ENCODE measurements at places on chromosomes 1 and 21.

- DNase-seq, result no peak
Observed at GRCh38 chr1:14262637-14263036, 335.8 kb upstream of the KAZN start.

- DNase-seq, result no peak
Observed at GRCh38 chr1:205636732-205637131, 4.9 kb upstream of the ELK4 start.

GRCh38 chr1:64915381-64916274 is 50.7 kb downstream of the JAK1 start:
- no peak for DNase-seq

GRCh38 chr1:58999676-59000075 is 215.8 kb upstream of the JUN start:
- DNase-seq, result no peak

DNA sequence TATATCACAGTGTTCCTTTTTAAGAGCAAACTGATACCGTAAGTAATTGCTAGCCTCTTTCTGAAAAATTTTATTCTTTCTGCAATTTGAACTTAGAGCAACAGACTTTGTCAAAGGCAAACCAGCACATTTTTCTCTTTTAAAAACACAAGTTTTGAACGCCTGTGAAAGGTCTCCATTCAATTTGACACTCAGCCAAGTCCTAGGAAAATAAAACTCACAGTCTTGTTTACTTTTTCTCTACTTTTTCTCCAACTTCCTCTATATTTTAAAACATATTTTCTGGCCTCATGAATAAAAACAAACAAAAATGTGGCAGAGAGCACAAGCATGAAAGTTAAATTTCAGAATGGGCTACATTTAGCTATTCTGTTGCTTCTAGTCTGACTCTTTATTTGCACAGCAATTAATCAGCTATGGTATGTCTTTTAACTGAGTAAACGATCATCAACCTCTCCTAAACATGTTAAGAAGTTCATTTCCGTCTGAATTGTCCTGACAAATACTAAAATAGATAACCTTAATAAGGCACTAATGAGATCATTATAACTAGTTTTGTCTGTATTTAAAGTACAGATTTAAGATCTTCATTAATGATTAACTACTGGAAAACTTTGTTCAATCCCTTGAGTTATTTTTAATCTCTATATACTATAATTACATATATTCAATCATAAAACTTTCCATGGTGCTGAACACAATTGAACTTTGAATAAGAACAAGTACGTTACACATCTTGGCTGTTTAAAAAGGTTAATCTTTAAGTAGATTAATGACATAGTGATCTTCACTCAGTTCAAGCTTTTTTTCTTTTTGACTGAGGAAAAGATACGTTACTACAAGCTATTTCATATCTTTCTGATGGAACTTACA is 550.6 kb downstream of the PTBP2 start:
- no peak for DNase-seq

GRCh38 chr1:3217181-3217641 is 148.2 kb downstream of the PRDM16 start:
- DNase-seq, result no peak

DNA sequence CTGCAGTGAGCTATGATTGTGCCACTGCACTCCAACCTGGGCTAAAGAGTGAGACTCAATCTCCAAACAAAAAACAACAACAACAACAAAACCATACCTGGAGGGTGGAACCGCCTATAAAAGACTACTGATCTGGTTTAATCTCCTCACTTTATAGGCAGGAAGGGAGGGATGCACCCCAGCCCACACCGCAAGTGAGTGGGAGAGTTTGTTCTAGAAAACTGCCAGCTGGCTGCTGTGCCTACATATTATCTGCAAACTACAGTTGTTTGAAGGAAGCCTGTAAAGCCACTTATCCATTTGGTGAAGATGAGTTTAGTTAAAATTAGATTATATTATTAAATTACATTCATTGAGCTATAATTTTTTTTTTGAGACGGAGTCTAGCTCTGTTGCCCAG is 9.1 kb upstream of the SRSF10 start:
- no peak for DNase-seq

- DNase-seq, result no peak
Observed at GRCh38 chr1:158179301-158180041, 1.2 kb upstream of the CD1D start.

DNA sequence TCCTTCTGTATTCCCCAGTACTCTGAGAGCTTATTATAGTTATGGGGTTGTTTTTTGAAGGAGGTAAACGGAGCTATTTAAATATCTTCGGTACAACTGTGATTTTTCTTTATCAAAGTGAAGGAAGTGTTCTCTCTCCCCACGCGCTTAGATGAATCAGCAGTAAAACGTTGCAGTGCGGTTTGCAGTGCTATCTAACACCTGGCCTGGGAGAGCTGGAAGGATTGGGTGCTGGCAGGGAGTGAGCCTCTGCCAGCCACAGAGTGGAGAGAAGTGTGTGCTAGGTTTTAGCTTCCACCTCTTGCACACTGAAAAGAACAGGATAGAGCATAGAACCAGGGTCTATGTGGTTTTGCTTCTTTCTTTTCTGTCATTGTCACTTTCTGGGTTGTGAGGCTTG is 165.9 kb downstream of the SDCCAG8 start:
- no peak for DNase-seq

DNA sequence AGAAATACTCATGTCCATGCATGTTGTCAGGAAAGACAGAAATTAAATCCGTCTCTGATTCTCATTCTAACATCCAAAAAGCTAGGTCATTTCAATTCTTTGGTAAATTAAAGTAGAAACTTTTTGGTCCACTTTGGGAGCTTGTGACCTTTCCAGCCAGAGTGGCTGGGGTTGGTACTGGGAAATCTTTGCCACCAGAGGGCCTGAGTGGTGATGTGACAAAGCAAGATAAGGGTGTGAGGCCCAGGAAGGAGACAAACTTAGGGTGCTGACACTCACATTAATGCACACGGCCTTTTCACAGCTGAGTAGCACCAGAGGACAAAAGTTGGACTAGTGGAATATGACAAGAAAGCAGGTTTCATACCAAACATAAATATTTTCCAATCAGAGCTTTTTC is 144.3 kb downstream of the DNM3 start:
- DNase-seq, result no peak

DNA sequence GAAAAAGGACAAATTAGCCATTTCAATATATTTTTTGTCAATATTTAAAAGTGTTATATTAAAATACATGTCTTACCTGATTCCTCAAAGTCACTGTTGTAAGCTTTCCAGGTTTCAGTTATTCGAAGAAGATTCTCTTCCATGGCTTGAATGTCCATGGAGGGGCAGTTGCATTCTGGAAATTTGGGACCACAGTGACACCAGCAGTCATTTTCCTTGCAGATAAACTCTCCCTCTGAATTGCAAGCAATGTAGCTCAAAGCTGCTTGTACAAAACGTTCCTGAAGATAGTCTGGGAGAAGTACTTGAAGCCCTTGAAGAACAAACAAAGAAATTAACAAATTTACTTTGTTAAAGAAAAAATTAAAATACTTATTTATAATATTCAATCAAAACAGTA is 251.7 kb downstream of the BRINP3 start:
- DNase-seq, result no peak

DNA sequence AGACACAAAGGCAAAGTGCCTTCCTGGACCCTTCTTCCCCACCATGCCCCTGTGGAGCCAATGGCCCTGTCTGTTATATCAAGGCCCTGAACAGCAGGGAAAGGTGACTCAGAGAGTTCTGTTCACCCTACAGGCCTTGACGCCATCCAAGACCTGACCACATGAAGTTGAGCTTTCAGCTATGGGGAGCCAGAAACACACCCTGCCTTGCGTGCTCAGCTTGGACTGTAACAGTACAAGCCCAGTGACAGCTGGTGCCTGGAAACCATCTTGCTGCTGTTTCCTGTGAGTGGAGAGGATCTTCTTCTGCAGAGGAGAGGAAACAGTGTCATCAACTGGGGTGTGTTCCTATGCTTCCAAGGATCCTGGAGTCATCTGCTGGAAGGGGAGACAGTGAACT is 165.0 kb upstream of the IRF2BP2 start:
- no peak for DNase-seq

- DNase-seq, result no peak
Observed at GRCh38 chr1:41609166-41609883, 124.8 kb upstream of the EDN2 start.

GRCh38 chr1:200794506-200795065 is 55.9 kb downstream of the CAMSAP2 start:
- no peak for DNase-seq

DNA sequence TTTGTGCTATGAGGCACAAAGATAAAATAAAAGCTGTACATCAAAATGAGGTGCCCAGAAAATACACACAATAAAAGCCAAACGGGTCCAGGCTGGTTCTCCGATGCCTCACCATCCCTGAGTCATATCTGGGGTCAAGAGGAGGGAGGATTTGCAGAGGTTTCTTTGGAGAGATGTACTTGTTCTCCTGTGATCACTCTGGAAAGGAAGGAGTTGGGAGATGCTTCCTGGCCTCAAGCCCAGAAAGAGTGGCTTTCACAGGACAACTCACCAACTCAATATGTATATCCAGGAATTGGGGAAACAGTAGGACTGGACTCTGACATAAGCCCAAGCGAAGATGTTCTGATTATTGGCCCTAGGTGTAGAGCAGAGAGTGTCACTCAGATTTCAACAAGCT is 51.9 kb downstream of the DIPK1A start:
- no peak for DNase-seq

DNA sequence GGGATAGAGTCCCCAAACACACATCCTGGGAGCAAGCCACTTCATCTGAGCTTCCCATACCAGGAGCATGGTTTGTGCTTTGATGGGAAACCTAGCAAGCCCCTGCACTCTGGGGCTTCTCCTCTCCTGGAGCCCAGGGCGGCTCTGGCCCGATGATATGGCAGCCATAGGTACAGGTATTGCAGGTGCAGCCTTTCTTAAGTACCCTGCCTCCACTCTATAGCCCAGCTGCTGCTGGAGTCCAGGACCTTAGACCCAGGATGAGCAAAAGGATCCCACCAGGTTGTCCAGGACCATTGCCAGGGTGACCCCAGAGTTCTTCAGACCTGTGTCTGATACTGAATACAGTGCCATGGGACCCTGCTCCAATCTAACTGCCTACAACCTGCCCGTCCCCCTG is 4.2 kb downstream of the C1orf226 start:
- DNase-seq, result no peak

- no peak for DNase-seq
Observed at GRCh38 chr1:117036018-117036461, 24.1 kb upstream of the TTF2 start.

GRCh38 chr1:34984435-34984792 is 733 bp downstream of the TMEM35B start:
- no peak for DNase-seq

DNA sequence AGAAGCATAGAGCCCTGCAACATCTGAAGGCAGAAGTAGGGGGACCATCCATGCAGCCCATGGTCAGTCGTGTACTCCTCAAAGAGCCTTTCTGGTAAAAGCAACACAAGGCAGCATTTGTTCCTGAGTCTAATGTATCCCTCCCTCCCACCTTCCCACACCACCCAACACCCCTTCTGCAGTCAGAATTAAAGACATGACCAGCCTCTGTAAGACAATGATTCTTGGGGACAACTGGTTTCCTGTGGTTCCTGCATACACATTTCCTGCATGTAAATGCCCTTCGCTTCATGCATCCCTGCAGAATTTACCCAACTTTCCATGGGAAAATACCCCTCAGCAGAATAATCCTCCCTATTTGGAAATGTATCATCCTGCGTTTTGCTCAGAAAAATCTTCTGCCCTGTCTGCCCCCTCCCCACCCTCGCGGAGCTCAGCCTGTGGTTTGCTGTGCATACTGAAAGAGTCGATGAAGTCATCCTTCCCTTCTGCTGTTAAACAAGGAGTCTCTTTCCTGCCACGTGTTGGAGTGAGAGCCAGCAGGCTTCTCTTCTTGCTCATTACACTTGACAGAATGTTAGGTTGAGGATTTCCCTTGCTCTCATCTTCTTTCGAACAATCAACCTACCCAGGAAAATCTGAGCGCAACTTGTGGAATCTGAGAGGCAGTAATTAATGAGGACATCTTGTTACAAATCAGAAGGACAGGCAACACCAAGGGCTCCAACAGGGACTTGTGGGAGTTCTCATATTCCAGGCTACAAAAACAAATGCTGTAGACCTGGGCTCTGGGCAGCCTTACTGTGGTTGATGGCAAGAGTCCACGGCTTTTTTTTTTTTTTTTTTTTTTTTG is 4.7 kb downstream of the TNN start:
- DNase-seq, result no peak

DNA sequence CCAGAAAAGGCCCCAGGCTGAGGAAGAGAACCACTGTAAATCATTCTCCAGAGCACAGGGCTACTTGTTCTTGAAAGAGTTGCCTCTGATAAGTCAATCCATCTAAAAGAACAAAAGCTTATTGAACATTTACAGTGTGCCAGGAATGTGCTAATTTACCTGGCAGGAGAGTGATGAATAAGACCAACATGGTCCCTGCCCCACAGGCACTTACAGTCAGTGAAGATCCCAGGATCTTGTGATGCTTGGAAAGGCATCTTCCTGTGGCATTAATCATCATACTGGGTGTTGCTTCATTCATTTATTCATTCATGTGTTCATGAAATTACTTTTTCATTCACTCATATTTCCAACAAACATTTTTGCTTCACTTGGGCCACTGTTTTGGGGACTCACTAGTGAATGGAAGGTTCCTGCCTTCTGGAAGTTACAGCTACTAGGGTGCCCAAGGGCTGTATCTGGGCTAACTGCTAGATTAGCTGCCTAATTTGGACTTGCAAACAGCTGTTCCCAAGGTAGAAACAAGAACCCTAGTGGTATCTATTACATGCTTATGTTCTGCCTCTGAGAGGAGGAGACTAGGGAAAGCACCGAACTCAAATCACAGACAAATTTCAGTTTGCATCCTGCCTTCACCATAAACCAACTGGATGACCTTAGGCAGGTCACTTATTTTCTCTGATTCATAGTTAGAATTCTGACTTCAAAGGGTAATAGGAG is 133.5 kb downstream of the CLIC6 start:
- no peak for DNase-seq

Data from effector CD8-positive, alpha-beta T cell (primary cell).